IPS DF 6.9 (cell line): ENCODE measurements at places on chromosomes 1 and 21.

- no peak for DNase-seq
These were observed 93.0 kb downstream of the ODF2L start for GRCh38 chr1:86303041-86303690.

- no peak for DNase-seq
These were observed 81.8 kb downstream of the PBX1 start for GRCh38 chr1:164640686-164641352.

GRCh38 chr1:43558346-43558841 is 27.7 kb downstream of the PTPRF start:
- DNase-seq, result no peak

- no peak for DNase-seq
These were observed 6.4 kb downstream of the SSBP3 start for GRCh38 chr1:54399765-54400164.

DNA sequence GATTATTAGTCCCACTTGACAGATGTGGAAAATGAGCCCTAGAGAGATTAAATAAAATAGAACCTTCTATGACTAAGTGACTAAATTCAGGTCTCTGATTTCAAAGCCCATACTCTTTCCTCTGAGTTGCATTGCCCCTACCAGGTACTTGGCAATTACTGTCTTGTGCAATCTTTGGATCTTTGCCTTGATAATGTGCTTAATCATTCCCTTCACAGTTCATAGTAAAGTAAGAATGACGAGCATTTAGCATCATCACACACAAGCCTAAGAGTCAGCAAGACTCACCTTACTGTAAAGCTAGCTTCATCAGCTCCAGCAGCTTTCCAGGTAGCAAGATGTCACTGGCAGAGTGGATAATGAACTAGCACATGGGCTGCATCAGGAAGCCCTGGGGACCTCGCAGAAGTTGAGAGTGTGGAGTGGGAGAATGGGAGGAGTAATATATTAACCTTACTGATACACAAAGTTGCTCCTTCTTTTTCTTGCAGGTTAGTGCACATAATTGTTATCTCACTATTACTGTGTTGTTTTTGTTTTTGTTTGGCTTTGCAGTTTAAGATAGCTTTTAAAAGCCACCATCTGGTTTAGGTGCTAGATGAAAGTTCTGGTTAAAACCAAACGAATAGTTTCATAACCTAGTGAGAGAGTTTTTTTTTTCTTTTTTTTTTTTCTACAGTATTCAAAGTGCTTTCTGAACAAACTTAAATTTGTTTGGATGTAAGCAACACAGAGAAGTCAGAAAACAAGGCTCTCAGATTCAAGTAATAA is 71.8 kb downstream of the PBX1 start:
- DNase-seq, result no peak
